ENCODE measurements at places on chromosomes 2 and 18.

DNA sequence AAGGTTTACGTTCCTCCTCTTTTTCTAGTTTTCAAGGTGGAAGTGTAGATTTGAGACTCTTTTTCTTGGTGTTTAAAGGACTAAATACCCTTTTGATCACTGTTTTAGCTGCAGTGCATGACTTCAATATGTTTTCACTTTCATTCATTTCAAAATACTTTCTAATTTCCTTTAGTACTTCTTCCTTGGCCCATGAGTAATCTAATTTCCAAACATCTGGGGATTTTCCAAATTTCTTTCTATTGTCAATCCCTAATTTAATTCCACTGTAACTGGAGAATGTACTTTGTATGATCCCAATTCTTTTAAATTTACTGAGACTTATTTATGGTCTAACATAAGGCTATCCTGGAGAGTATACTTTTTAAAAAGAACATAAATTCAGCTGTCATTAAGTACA, 3.8 kb upstream of the RHBDD1 start:
- no peak for DNase-seq

GRCh38 chr2:173249661-173250641, 104.7 kb upstream of the CDCA7 start:
- no peak for DNase-seq

DNA sequence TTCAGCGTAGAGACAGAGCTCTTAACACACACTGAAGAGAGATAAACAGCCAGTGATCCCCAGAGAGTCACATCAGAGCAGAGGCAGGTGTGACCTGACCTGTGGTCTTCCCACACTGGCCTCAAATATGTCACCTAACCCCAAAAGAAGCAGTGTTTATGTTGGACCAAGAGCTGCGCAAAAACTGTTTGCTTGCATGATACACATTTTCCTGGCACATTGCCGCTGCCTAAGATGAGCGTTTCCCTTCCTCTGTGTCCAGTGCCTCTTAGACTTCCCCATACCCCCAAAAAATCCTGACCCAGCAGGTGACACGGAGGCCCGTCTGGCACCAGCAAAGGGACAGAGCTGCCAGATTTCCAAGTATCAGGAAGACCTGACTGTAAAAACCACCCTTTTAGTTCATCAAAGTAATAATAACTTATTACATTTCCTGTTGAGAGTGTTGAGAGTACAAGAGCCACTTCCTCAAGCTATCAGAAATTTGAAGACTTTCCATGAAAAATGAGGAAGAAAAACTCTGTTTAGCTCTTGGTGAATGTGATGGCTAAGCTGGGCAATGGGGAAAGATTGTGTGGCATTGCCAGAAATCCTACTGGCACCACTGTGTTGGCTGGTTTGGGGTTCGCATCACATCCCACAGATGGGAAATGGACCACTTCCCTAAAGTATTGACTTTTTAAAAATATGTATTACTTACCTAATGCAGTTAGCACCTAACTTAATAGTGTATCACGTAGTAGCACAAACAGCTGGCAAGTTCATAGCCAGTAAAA, 6.7 kb downstream of the TNFRSF11A start:
- DNase-seq = no peak

GRCh38 chr2:98769784-98770183, 38.9 kb upstream of the MGAT4A start:
- no peak for DNase-seq

GRCh38 chr2:232576995-232577394, 26.5 kb downstream of the EIF4E2 start:
- DNase-seq = no peak

DNA sequence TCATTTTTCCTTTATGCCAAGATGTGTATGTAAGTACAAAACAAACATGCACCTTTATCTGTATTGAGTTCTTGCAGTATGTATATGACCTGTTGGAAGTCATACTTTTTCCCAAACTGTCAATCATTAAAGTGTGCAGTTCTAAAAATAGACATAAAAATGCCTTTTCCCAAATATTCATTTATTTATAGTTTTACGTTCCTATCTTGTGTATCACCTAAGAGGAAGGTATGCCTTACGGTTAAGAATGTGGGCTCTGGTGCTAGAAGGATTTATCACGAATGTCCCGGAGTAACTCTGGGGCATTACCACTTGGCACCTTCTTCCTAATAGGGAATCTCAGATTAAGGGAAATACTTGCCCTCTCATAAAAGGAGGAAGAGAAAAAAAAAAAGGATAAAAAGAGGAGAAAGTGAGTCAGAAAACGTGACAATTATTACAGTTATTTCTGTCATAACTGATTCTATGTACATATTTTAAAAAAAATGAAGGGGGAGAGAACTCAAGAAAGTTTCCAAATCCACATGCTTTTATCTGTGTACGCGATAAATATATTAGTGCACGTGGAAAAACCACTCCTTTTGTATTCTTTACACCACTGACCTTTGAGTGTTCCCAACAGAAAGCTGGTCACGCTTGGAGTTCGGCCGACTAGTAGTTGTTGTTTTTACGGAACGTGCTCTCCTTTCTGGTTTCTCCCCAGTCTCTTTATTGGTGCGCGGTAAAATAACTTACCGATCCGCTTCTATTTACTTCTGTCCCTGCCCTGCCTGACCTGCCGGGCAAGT, 721 bp downstream of the MCEE start:
- DNase-seq = no peak

- no peak for DNase-seq
These were observed 301.3 kb downstream of the EPHA4 start for GRCh38 chr2:221270806-221271205.

DNA sequence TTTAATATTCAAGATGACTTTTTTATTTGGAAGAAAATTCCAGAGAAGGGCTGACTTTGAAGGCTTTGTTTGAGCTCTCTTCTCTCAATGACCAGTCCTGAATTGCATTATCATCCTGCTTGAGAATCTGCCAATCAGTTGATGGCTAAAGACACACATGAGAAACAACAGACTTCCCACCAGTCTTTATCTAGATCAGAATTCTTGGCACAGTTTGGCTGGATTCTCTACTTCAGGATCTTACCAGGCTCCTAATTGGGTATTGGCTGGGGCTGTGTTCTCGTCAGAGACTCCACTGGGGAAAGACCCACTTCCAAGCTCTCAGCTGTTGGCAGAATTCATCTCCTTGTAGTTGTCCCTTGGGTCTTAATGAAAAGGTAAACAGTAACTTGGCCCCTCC, 86.0 kb downstream of the WDSUB1 start:
- DNase-seq = no peak

GRCh38 chr2:72326759-72327158, 179.1 kb upstream of the CYP26B1 start:
- DNase-seq = no peak

- no peak for DNase-seq
These were observed 47.1 kb upstream of the CREB1 start for GRCh38 chr2:207482630-207483029.

- DNase-seq = no peak
These were observed 278.4 kb upstream of the SPRED2 start for GRCh38 chr2:65710779-65711295.

DNA sequence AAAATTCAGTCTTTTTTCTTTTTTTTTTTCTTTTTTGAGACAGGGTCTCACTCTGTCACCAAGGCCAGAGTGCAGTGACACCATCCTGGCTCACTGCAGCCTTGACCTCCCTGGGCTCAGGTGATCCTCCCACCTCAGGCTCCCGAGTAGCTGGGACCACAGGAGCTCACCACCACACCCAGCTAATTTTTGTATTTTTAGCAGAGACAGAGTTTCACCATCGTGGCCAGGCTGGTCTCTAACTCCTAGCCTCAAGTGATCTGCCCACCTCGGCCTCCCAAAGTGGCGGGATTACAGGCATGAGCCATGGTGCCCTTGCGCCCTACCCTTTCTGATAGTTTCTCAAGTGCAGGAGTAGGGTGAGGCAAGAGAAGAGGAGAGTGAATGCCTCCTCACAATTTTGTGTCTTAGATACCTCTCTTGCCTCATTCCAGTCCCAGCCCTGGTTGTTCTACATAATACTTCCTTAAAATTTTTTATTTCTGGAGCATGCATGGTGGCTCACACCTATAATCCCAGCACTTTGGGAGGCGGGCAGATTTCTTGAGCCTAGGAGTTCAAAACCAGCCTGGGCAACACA, 68.2 kb upstream of the CAB39 start:
- DNase-seq = no peak

DNA sequence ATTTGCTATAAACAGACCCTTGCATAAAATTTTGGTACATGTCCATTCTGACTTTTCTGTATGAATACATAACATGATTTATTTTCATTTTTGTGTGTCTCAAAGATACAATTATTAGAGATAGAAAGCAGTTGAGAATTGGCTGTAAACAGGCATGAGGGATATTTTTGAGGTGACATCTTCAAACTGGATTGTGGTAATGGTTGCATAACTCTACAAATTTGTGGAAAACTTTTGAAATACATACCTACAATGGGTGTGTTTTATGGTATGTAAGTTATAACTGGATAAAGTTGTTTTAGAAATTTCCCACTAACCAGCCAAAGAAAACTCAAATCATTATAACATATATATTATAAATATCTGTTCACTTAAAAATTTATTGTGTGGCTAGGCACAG, 39.6 kb downstream of the GREB1L start:
- DNase-seq = no peak

DNA sequence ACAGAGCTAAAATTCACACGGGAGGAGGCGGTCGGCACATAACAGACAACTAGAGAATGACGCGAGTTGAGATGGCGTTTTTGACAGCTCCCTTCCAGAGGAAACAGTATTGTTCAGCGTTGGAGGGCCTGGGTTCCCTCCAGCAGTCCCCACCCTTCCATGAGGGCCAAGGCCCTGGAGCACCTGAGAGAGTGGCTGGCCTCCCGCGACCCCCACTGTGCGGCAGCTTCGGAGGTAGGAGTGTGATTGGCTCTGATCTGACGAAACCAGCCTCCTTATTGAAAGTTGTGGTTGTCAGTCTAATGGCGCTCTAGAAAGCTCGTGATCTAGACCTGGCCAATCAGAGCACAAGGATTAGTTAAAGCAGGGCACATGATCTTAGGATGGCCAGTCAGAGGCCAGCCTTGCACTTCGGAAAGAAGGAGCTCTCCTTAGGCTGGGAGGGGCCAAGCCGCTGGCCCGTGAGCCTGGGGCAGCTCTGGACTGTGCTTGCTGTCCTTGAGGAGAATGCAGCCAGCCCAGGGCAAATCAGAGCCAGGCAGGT, 104.5 kb upstream of the CELF4 start:
- DNase-seq = no peak

- no peak for DNase-seq
These were observed 23.5 kb downstream of the B3GNT7 start for GRCh38 chr2:231418820-231419640.

GRCh38 chr2:60478660-60479059, 74.8 kb downstream of the BCL11A start:
- no peak for DNase-seq
